ENCODE measurements at places on chromosomes 3 and 15.

GRCh38 chr3:10992017-10992942, at the start of gene SLC6A1:
Gene SLC6A1, plus strand, starts transcription at chr3:10992748. Its CDS starts 24,464 bp downstream, at chr3:11017212.
- no peak for DNase-seq

DNA sequence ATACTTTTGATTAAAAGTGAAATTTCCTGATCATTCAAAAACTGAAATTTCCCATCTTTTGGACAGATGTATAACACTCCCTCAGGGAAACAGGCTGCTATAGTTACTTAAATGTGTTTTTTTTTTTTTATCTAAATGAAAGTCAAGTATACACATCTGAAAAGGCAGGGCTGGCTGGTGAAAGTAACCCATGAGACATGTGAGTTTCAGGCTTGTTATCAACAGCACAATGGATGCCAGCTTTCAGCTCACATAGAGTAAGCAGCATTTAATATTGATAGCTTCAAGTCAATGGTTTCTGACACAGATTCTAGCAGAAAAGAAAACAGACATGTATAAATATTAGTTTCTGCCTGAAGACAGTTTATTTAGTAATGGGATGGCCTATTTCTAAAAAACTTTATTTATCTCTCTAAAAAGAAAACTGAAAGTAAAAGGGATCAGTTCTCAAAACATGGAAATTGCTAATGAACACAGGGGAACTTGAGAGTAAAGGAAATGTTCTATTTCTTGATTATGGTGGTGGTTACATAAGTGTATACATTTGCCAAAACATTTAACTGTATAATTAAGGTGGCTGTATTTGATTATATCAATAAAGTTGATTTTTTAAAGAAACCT, 89.7 kb upstream of the CMC1 start:
- DNase-seq, result no peak

DNA sequence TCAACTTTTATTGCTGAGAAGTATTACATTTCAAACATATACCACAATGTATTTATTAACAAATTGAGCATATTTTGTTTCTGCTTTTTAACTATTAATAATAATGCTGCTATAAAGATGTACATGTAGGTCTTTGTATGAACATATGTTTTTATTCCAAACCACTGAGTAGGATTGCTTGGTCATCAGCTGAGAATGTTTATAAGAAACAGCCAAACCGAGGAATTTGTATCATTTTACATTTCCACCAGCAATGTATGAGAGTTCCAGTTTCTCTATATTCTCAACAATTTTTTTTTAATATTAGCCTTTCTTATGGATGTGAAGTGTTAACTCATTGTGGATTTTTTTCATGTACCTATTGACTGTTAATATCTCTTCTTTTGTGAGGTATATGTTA, 119.5 kb upstream of the MDFIC2 start:
- no peak for DNase-seq

DNA sequence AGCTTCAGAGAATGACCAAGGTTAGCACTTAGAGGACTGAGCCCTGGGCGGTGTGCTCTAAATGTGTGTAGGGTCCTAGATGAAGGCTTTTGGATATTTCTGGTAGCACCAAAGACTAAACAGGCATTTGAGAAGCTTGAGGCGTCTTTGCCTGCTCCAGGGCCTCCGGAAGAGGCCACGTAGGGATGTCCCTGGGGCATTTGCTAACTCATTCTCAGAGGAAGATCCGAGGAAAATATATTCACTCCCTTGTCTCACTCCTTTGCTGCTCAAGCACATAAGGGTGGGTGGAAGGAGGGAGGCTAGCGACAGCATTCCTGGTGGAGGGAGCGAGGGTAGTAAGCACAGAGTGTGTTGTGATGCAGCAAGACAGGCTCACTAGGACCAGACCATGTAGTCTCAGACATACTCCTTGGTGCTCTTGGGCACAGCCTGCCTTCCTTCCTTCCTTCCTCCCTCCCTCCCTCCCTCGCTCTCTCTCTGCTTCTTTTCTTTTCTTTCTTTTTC, 38.5 kb upstream of the XCR1 start:
- no peak for DNase-seq

All from effector memory CD8-positive, alpha-beta T cell (primary cell).